Activated CD4-positive, alpha-beta T cell treated with anti-CD3 and anti-CD28 coated beads, Interleukin-2, amount 10 ng/mL, durations not matched to agents 7 days and 5 days (primary cell): ENCODE measurements at places on chromosomes 7 and 10.

DNA sequence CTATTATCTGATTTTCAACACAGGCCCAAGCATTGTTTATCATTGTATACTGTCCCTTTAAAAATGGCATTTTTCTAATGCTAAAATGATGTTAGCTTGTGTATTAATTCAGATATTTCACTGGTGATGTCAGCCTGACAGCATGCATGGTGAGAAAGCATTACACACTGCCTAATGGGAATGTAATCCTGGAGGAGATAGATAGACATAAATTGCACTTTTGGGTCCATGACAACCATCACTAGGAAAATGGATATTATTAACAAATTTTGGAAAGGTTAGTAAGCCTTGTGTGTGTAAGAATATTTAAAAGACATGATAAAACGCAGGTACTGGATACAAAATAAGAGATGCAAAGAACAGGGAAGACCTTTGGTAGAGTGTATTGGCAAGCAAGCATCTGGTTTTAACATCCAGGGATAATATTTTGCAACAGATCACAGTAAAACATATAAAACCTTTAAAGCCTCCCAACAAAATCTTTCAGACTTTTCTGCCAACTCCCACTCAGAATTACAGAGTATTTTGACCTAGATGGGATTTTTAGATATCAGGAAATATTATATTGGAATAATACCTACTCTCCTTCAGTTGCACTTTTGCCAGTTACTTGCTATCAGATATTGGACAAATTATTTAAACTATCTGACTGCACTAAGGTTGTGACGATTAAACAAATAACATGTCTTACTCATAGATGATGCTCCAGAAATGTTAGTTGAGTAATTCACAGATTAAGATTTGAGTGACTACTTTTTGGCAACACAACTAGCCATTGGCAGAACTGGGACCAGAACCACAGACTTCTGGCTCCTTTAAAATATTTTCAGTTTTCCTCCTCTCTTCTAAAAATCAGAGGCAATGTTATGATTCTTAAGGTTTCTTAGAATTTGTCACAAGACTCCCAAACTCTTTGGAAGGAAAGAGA, 291.6 kb upstream of the SEMA3C start:
- no peak for DNase-seq

- no peak for DNase-seq
Measured at GRCh38 chr10:131635564-131636015, 265.2 kb upstream of the PPP2R2D start.

- DNase-seq = no peak
Measured at GRCh38 chr7:84637568-84638338, 443.2 kb upstream of the SEMA3A start.

GRCh38 chr7:156612930-156613329, 27.6 kb upstream of the RNF32 start:
- DNase-seq = peak; percentile 90

DNA sequence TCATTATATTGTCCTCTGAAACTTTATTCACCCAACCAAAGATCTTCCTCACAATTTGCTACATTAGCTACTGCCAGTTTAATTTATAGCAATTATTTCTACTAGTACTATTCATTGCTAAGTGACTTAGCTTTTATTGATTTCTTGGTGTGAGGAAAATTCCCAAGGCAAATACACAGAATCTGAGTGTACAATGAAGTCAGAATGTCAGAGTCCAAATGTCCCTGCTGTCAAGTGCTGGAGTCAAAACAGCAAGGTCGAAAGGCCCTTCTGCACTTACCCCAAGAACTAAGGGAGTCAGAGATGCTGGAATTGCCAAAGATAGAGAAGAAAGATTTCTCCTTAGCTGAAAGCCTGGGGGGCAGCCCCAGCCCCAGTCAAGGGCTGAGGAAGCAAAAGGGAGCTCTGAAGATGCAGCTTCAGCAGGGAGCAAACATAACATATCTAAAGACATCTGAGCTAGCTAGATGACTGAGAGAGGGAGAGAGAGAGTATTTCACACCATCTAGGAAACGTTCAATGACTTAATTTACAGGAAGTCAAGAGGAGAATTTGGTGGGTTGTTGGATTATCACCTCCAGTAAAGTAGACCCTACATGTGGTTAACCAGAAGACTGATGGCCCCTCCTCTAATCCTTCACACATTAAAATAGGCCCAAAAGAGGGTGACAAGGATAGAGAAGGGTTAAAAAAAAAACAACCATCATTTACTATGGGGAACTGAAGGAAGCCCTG, 36.6 kb upstream of the SAMD8 start:
- DNase-seq = no peak
